AG08395 (cell line): ENCODE measurements at places on chromosomes 3 and 15.

DNA sequence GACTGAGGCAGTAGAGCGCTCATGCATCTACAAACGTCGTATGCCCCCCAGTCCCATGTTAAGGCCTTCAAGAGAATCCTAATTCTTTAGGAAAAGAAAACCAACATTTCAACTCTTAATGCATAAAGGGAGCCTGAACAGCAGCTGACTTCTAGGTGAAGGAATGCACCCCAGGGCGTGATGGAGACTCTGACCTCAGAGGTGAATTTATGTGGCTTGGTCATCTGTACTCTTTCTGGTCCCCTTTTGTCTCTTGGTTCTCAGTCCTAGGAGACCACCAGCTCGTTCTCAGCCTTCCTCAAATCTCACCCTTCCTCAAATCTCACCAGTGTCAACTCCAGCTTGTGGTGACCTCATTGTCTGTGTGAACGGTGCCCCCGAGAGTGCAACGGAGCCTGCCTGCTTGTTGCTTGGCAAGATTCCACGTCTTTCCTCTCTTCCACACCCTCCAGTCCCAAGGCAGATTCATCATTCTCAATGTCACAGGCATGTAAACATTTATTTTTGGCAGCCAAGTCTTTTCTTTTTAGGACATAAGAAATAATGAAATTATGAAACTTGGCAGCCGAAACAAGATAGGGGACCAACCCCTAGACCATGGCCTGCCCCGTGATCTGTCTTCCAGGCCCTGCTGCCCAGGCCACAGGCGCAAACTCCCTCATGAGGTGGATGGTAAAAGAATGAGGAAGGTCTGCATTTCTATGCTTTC, 166.2 kb downstream of the ADAMTS17 start:
- DNase-seq, result no peak

- DNase-seq, result peak; percentile 5
Observed at GRCh38 chr3:71063773-71064290, 519.7 kb downstream of the FOXP1 start.

GRCh38 chr15:79960502-79961212, 10.3 kb downstream of the BCL2A1 start:
- no peak for DNase-seq

- DNase-seq, result no peak
Observed at GRCh38 chr15:99482993-99483392, 82.8 kb upstream of the MEF2A start.

DNA sequence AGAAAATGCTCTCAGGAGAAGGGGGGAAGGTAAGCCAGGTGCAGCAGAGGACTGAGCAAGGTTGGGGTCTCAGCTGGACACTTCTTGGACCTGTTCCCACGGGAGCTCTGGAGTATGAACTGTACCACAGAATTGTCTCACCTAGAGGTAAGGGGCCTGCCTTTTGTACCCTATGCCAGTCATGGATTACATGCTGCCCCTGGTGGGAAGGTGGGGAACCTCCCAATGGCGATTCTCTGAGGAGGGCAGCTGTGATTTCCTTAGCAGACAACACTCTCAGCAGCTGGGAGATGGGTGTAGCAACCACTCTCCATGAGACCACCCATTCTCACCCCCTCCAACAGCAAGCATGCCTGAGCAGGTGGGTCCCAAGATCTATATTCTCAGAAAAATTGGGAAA, 329.4 kb upstream of the CTNNB1 start:
- DNase-seq, result no peak

GRCh38 chr3:54033761-54034160, 88.6 kb upstream of the CACNA2D3 start:
- DNase-seq, result no peak

DNA sequence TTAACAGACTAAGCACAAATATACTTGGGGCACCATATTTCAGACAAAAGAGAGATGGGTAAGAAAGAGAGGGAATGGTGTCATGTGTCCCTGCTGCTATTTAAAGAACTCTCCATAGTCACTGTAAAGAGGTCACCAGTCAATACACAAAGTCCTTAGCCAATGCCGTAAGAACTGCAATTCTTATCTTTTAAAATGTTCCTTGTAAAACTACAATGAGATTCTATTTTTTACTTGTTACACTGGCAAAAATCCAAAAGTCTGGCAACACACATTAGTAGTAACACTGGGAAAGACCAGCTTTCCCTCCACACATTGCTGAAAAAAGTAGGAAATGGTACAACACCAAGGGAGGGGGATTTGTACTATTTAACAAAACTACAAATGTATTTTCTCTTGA, 189.4 kb downstream of the TBC1D5 start:
- DNase-seq, result no peak

GRCh38 chr3:113063126-113063894, 72.5 kb downstream of the GTPBP8 start:
- no peak for DNase-seq

DNA sequence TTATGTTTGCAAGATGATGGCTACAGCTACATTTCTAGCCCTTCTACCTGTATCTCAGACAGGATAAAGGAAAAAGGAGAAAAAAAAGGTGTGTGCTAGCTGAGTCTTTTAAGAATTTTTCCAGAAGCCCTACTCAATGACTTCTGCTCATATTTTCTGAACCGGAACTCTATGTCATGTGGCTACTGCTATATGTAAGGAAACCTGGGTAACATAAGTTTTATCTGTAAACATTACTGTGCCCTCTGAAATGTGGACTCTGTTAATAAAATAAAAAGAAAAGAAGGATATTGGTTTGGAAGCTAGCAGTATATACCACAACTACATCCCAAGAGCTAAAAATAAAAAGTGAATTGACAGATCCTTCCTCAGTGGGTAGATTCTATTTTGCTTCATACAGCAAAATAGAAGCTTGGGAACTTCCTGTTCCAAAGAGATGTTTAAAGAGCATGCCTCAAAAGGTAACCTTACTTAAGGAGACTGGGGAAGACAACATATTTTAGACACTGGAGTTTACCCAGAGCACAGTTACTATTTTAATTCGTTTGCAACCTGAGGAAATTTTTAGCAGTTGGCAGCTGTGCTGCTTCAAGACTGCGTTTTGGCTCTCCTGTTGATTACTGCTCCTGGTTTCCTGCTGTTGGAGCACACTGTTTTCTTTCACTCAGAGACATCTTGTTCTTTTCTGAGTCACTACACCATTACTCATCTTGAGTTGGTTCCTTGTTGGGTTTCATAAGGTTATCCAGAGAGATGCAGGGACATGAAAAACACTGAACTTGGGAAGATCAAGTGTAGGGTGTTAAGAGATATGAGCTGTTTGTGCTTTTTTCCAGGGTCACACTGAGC, 280.7 kb downstream of the NFKBIZ start:
- peak; percentile 67 for DNase-seq

DNA sequence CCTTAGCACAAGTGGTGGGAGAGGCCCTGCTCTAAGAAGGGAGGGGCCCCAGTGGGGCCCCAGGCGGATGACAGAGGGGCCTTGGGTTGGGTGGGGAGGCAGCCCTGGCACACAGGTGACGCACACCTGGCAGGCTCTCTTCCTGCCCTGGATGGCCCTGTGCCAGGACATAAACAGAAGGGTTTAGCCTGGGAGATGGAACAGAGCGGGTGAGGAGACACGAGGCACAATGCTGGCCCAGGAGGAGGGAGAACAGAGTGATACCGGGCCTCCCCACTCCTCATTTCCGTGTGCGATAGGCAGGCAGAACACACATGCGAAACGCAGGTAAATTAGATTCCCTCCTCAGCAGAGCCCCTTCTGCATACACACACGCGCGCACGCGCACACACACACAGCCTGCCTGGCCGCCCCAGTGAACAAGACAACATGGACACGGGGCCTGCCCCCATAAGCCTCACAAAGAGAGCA, 39.8 kb downstream of the IDH2 start:
- no peak for DNase-seq

- DNase-seq, result no peak
Observed at GRCh38 chr3:177314897-177315296, 117.6 kb upstream of the TBL1XR1 start.

DNA sequence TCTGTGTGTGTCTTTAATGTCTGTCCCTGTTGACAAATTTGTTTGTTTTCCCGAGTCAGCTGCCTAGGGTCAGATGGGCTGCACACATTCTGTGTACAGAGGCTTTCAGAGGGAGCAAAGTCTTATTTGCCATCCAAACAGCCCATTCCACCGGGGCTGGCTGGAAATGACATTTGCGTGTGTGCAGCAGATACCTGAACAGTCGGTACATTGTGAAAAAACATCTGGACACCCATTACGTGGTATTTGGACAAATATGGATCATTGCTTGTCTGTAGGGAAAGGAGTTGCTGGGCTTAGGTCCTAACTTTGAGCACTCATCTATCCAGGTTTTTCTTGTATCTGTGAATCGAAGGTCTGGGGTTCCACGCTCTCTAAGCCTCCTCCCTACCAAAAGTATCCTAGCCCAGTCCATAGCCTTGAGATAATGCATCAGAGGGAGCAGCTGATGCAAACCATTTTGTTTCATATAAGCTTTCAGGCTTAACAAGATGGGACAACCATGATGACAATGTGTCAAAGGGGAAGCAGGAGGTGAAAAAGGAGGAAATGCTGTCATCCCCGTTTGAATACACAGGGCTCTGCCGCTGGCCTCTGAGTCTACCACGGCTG, 22.2 kb upstream of the CMTM8 start:
- no peak for DNase-seq

GRCh38 chr15:31867536-31868442, 162.5 kb upstream of the CHRNA7 start:
- DNase-seq, result peak; percentile 52

DNA sequence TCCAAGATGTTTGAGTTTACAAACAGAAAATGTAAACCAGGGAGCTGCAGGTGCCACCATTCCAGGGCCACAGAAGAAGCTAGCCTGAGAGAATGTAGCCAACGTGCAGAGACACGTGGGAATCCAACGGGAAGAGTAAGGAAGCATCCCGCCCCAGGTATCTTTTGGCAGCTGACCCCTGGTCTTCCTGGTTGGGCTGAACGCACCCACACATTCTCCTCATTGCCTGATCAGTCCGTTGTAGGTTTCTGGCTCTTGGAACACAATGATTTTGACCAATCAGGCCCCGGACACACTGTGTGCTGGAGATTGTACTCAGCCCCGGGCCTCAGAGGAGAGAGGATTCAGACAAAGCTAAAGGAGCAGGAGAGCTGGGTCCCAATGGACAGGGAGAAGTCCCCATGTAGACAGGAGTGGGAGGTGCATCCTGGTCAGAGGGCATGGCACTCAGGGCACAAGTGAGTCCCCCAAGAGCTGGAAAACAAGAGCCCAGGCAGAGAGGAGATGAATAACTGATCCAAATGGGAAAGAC, 102.3 kb downstream of the TPRA1 start:
- DNase-seq, result no peak

DNA sequence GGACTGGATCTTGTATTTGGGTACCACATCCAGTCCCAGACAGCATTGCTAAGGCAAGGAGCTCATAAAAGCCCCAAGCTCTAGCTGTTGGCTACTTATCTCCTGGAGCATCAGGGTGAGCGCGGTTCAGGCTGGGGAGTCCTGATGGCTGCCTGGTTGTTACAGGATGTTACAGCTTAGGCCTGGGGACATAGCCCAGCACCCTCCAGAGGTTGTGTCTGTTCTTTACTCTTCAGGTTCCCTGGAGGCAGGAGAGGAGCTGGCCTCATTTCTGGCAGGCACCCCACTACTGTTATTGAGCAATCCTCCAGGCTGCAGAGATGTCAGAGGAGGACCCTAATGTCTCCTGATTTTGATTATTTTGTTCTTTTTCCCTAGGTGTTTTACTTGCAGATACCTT, 26.6 kb downstream of the APBA2 start:
- no peak for DNase-seq

DNA sequence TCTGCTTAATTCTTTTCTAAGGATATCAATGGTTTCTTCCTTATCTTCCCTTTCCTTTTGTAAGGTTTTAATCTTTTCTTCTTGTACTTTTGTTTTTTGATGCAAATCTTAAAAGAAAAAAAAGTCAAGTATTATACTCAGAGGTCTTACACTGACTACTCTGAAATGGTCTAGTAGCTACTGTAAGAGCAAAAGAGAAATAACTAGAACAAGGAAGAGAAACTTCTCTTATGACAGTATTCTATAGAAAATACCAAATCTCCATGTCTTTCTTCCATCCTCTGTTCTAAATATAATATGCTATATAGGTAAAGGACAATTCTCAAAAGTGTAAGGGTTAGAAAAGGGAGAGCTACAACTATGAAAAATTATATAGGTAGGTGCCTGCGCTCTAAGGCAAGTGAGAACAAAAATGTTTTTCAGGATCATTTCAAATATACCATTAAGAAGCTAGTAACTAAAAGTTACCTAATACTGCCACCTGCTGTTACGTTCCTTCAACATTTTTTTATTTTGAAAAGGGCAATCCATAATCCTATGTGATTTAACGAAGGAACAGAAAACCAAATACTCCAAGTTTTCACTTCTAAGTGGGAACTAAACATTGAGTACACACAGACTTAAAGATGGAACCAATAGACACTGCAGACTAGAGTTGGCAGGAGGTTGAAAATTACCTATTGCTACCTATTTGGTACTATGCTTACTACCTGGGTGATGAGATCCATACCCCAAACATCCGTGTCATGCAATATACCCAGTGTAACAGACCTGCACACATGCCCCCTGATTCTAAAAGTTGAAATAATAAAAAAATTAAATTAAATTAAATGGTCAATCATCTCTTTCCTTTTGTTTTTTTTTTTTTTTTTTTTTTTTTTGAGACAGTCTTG, 36.7 kb downstream of the CIP2A start:
- peak; percentile 26 for DNase-seq

DNA sequence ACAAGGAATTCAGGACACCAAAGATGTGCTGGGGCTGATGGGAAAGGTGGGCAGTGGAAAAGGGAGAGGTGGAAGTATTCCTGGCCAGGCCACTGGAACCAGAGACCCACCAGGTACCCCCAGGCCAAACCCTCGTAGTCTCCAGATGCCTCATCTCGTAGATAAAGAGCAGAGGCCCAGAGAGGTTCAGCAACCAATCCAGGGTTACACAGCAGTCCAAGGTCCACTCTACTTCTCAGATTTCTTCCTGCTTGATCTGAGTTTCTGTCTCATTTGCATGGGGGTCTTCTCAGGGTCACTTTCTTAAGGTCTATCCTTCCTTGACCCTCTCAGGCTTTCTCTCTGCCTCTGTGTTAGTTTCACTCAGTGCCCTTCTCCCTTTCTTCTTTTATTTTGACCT, 5.1 kb downstream of the TTC21A start:
- DNase-seq, result no peak

GRCh38 chr3:72082186-72082715, 297.3 kb upstream of the PROK2 start:
- peak; percentile 65 for DNase-seq

DNA sequence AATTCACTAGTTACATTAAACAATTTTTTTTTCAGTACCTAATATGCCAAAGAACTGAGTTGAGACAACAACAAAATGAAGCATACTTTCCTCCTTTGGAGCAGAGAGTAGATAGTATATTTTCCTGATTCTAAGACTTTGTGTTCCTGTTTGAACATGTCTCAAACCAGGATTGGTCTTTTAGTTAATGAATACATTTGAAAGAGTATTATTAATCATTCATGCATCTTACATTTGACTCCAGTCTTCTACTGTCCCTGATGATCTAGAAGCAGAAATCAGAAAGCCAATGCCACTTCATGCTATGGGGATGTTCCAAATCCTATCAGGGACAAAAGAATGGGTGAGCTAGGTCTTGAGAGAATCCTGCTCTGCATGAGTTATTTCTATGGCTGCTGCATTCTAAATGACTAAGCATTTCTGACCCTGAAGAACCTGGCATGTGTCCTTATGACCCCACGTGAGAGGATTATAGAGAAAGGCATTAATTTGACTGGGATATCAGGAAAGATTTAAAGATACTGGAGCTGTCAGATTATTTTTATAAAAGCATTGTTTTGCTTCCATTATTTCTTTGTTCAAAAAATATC, 32.9 kb upstream of the MBNL1 start:
- peak; percentile 52 for DNase-seq
